ENCODE measurements at places on chromosomes 6 and 20.
A peak's percentile ranks its signal among the peaks of the same experiment; 100 is the strongest.

- peak; percentile 75 for DNase-seq
Observed at GRCh38 chr6:43246301-43247113, 3.2 kb downstream of the TTBK1 start.

GRCh38 chr6:84119277-84119676 is 85.7 kb downstream of the MRAP2 start:
- DNase-seq = no peak

- DNase-seq = no peak
Observed at GRCh38 chr6:25756382-25757363, 2.1 kb downstream of the SLC17A4 start.

- no peak for DNase-seq
Observed at GRCh38 chr6:168934660-168935627, 318.7 kb downstream of the THBS2 start.

- peak; percentile 69 for DNase-seq
Observed at GRCh38 chr6:57221936-57222742, at the start of gene RAB23. TSS of gene RAB23 (minus strand) at chr6:57222307. CDS start at chr6:57210380, 11,927 bp downstream.

DNA sequence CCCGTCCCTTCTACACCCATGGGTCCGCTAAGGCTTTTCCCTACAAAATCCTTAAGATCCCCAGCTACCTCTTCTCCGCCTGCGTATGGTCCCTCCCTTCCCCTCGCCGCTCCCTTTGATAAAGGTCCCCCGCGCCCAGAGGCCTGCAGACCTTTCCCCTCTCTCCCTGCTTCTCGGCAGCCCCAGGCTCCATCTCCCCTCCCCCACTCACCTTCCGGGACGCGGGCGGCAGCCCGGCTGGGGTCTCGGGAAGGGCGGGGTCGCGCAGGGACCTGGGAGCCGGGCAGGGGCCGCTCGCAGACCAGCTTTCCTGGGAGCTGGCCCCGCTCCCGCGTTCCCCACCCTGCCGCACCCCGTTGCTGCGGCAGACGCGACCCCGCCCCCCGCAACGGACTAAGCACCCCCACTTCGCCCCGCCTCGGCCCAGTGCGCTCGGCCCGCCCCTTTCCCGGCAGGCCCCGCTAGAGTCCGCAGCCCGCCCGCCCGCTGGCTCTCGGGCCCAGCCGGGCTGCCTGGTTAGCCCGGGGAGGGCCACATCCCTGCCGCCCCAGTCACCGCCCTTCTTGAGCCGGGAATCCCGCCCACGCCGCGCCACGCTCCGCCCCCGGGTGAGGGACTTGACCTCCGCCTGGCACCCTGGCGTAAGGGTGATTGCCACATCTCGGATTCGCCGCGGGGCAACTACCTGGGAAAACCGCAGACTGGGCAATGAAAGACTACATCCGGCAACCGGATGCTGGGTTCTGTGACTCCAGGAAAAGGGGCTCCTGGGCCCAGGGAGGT is at the start of gene FLOT1:
Gene FLOT1, minus strand, starts transcription at position 372 of the 783 bp plus-strand sequence. CDS start 498 bp downstream, outside the sequence.
- peak; percentile 90 for DNase-seq

DNA sequence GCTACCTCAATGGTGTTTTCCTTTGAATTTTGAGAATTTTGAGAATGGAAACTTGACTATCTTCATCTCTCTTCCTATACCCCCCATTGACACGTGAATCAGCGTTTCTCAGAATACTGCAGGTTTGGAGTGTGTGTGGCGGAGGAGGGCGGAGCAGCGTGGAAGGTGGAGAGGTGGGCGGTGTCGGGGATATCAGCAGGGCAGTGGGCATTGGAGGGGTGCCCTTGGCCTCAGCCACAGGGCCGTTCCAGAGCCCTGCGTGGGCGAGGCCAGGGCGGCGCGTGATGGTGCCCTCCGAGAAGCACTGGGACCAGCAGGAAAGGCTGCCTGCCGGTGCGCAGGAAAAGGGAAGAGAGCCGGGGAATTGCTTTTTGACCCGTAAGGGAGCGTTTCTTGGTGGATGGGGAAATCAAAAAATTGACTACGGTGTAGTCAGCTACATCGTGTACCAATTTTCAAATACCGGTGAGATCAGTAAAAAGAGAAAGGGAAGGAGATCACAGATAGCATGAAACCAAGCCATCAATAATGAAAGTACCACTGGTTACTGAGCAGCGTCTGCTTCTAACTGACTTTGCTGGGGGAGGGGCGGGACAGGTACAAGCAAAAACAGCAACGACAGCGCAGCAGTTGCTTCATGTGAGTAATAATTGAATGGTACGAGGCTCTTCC is 82.7 kb upstream of the DUSP22 start:
- DNase-seq = no peak

- peak; percentile 89 for DNase-seq
Observed at GRCh38 chr6:14380901-14381828, 263.6 kb downstream of the CD83 start.

- DNase-seq = no peak
Observed at GRCh38 chr6:75458895-75459294, 34.7 kb downstream of the FILIP1 start.

GRCh38 chr6:100257793-100258395 is 206.8 kb downstream of the SIM1 start:
- peak; percentile 31 for DNase-seq

GRCh38 chr20:48041078-48041780 is 255.9 kb upstream of the SULF2 start:
- peak; percentile 81 for DNase-seq

GRCh38 chr20:2163757-2164156 is 62.1 kb downstream of the STK35 start:
- DNase-seq = no peak

- peak; percentile 27 for DNase-seq
Observed at GRCh38 chr6:15949982-15950381, 178.9 kb upstream of the MYLIP start.

DNA sequence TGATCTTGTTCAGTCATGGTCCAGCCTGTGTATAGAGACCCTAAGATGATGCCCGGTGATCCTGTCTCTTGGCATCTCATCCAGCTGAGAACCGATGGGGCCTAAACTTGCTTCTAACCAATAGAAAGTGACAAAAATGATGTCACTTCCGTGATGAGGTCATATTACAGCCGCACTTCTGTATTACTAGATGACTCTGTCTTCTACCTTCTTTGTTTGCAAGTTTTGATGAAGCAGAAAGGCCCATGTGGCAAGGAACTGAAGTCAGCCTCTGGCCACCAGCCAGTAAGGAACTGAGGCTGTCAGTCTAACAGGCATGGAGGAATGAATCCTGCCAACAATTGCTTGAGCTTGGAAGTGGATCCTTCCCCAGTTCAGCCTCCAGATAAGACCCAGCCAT is 32.8 kb upstream of the HLA-C start:
- DNase-seq = no peak

DNA sequence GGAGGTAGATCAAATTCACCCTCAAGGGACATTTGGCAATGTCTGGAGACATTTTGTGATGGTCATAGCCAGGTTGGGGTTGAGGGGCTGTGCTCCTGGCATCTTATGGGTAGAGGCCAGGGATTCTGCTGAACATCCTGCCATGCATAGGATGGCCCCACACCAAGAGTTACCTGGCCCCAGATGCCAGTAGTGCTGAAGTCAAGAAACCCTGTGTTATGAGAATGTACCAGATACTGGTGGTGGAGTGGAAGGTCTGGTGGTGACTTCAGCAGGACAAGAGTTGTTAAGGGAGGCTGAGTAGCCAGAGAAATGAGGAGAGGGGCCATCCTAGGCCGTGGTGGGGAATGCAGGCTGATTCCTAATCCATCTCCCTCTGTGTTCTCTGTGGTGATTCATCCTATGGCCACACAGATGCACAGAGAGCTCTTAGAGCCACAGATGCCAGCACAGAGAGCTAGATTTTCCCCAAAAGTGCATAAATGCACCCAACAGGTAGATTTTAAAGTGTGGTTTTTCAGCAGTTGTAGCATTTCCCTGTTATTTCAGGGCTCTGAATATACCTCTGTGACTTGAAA is 43.6 kb downstream of the CDYL start:
- no peak for DNase-seq

DNA sequence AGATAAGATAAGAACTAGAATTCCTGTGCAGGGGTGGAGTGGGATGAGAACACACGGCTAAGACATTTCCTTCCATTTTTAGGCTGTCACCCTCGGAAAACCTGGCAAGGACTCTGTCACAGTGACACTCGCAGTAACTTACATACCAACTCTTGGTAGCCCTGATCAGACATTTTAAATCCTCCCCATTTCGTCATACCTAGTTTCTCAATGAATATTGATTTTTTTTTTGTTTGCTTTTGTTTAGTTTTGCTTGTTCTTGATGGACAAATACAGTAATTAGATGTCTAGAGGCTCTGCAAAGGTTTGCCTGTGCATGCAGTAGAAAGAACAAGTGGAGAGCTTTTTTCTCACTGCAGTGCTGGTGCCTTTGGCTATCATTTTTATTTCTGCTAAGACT is 213.0 kb upstream of the FAM83B start:
- DNase-seq = no peak

DNA sequence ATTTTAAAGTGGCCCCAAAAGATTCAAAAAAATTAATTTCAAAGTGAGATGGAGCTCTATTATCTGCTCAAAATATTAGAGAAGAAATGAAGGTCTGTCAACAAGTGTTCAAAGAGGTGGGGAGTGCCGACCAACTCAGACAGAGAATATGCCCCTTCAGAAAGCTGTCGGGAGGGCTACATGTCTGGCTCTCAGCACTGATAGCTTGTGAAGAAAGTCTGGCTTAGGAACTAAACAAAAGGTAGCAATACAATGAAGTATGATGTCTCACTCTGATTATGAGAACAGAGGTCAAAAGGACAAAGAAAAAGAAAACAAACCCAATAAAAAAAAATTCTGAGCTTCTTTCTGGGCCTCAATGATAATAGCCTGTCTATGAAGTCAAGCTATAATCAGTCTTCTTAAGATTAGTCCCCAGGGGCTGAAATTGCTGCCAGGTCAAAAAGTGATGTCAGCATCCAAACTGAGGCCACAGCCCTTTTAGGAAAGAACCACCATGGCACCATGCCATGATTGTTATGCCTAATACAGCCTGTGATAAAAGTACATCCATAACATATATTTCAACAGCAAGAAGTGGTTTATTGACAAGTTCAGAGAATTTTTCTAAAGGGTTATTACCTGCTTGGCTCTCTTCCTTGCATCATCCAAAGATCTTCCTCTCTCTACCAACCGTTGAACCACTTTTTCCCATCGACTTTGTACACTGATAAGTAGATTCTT is 150.9 kb downstream of the DST start:
- DNase-seq = no peak

DNA sequence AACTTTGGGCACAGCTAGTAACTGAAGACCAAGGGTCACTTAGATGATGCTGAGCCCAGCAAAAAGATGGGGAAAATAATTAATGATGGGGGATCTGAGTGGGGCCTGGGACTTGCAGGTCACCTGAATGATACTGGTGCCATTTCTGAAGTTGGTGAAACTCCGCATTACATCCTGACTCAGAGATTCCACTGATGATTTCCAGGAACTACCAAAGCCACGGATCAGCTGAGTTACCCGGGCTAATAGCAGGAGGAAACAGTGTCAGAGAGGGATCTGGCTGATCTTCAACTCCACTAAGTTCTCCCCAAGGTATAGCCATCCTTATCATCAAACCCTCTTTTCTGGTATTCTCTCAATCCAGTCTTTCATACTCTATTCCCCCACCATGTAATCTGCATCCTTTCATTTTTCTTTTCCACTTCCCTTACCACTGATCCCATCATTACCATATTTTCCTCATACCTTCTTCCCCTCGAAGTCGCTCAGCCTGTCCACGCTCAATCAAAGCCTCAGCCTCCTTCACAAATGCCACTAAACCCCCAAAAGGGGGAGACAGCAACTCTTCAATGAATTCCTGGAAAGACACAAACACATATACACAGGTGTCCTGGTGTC is 20.2 kb downstream of the VPS52 start:
- DNase-seq = no peak

DNA sequence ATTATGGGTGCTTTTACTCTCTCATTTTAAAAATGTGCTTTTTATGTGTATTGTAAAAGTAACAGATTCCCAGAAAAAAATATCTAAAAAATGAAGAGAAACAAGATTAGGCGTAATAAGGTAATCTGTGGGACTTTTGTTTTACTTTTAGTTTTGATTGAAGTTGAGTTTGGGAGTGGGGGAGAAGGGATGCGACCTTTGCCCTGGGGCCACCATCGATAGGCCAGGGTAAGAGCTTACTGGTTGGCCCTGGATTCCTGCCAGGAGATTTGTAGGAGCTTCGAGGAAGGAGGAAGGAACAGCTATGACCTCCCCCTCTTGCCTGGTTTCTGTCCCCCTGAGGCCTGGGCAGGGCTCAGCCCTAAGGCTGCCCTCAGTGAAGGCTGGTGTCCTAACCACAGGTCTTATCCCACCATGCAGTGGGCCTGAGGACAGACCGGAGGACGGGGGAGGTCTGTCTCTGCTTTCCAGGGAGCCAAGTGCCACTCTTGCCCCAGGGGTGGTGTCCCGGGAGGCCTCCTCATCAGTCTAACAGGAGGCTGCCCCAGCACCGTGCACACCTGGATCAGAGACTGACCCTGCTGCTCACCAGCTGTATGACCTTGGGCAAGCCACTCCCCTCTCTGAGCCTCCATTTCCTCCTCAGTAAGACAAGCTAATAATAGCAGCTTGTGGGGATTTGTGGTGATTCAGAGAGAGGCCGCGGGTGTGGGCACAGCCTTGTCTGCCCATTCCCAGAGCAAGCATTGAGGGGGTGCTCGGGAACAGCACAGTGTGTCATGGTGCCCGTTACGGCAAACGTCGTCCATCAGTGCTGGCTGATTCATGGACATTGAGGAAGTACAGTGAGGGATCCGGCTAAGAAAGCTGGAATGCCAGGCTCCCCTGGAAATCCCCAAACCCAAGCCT is 21.2 kb downstream of the TGM2 start:
- DNase-seq = peak; percentile 22

DNA sequence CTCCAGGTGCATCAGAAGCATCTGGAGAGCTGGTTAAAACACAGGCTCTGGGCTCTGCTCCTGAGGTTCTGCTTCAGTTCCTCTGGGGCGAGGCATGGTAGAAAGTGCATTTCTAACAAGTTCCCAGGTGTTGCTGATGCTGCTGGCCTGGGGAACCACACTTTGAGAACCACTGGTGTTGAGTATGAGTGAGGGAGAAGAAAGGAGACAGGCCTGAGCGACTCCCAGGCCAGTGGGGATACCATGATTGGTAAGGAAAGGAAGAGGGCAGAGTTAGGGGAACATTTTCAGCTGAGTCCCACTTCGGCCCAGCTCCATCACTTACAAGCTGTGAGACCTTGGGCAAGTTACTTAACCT is 36.8 kb downstream of the KIAA1755 start:
- DNase-seq = no peak

DNA sequence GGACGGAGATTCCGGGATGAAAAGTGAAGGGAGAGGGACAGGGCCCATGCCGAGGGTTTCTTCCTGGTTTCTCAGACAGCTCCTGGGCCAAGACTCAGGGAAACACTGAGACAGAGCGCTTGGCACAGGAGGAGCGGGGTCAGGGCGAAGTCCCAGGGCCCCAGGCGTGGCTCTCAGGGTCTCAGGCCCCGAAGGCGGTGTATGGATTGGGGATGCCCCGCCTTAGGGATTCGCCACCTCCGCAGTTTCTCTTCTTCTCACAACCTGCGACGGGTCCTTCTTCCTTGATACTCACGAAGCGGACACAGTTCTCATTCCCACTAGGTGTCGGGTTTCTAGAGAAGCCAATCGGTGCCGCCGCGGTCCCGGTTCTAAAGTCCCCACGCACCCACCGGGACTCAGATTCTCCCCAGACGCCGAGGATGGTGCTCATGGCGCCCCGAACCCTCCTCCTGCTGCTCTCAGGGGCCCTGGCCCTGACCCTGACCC is 55.0 kb upstream of the HLA-A start:
- DNase-seq = no peak

All from DMS153 (cell line).